ENCODE measurements at places on chromosomes 5 and 9.

GRCh38 chr9:76255781-76256455, 138.3 kb downstream of the RFK start:
- no peak for DNase-seq

DNA sequence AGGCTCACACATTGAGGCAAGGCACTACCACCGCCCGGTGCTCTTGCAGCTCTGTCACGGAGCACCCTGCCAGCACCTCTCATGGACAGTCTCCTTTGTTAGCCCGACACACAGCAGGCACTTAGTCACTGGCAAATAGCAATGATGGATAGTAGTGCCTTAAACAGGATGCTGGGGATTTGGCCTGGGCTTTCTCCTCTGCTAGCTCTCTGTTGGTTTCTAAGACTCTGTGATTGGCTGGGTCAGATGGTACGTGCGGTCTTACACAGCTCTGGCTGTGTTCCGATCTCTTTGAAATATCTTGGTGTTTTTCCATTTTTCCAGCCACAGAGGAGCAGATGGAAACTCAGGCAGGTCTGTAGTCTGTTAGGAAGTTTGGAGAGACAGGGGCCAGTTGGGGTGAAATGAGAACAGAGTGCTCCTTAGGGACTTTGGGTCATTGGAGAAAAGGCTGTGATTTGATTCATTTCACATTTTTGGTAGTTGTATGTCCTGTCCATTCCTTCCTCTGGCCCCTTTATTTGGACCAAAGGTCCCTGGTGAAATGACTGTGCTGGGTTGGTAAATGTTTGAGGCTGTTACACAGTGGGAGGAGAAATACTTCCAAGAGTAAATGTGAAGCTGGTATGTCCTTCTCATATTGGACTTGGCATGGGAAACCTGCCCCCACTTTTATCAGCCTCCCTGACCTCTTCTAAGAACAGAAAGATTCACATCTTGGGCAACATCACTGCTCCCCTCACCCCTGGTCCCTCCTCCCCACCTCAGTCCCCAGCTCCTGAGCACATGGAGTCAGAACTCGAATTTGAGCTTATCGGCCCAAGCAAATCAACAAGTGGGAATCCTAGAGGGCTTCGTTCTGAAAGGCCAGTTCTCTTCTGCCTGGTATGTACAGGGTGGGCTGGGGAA, 3.4 kb downstream of the SMIM3 start:
- DNase-seq, result no peak

DNA sequence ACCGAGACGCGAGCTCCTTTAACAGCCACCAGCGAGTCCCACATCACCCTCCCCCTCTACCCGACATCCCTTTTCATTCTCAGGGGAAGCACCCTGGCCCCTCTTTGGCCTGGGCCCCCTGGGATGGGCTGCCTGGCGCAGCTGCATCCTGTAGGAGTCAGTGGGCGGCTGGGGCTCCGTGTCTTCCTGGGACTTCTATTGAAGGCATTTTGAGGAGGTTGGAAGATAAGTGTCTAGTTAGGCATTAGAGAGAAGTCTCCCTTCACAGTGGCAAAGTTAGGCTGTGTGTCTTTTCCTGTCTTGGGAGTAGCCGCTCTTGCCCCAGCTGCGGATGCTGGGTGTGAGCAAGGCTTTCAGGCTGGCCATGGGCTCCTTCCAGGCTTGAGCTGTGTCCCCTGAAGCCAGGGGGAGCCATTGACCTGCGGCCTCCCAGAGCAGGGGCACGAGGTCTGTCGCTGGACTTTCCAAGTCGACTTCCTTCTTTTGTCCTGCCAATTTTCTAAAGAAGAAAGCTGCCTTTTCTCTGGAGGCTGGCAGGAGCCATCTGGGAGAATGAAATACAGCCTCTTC, 18.6 kb upstream of the NKD2 start:
- no peak for DNase-seq

GRCh38 chr5:72093217-72093616, 14.1 kb upstream of the MAP1B start:
- DNase-seq, result no peak

GRCh38 chr5:173454361-173454735, 126.1 kb upstream of the STC2 start:
- no peak for DNase-seq

DNA sequence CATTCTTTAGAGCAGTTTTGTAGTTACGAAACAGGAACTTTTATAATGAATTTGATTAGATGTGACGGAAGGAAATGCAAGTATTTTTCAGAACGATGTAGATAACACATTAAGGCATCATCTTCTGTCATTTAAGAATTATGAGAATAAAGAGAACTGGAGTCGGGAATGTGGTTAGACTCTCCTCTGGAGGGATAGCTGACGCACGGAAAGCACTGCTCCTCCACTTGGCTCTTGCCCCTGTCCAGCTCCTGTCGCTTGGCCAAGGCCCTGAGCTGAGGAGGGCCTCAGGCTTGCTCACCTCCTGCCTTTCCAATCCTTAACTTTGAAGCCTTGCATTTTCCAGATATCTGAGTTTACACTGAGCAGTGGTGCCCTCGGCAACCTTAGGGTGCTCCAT, 60.5 kb downstream of the MAP1B start:
- no peak for DNase-seq

DNA sequence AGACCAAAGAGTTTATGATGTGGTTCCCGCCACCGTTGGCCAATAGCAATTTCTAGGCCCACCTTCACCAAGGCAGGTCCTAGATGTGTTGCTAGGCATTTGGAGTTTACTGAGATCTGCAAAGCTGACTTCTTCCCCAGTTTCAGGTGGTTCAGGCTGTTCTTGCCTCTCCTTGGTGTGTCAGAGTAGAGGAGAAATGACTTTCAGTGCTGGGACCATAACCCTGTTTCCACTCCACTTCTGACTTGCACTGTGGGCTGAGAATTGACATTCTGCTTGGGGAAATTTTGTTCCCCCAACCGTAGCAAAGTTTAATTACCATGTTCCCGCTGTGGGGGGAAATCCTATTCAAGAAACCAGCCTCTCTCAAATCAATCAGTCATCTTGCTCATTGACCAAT, 128.0 kb upstream of the GABRP start:
- no peak for DNase-seq

DNA sequence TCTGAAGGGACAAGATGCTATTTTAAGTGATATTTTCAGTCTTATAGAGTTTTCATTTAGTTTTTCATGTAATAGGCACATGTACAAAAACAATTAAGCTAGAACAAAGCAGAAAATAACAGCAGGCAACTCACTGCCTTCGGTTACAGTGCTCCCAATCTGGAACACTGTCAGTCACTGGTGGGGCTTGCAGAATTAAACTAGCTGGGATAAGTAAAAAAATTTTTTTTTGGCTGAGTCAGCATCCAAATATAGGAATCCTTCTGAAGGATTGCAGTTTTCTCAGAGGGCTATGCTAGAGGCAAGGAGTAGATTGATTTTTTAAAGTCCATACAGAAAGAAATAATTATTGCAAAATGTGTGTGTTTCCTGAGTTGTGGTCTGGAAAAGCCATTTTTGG, 250.2 kb upstream of the RFX3 start:
- DNase-seq, result no peak

- peak; percentile 71 for DNase-seq
Measured at GRCh38 chr9:36136272-36136893, at the start of gene GLIPR2. GLIPR2 (plus strand) TSS chr9:36136733; CDS start chr9:36136779, 46 bp downstream.

DNA sequence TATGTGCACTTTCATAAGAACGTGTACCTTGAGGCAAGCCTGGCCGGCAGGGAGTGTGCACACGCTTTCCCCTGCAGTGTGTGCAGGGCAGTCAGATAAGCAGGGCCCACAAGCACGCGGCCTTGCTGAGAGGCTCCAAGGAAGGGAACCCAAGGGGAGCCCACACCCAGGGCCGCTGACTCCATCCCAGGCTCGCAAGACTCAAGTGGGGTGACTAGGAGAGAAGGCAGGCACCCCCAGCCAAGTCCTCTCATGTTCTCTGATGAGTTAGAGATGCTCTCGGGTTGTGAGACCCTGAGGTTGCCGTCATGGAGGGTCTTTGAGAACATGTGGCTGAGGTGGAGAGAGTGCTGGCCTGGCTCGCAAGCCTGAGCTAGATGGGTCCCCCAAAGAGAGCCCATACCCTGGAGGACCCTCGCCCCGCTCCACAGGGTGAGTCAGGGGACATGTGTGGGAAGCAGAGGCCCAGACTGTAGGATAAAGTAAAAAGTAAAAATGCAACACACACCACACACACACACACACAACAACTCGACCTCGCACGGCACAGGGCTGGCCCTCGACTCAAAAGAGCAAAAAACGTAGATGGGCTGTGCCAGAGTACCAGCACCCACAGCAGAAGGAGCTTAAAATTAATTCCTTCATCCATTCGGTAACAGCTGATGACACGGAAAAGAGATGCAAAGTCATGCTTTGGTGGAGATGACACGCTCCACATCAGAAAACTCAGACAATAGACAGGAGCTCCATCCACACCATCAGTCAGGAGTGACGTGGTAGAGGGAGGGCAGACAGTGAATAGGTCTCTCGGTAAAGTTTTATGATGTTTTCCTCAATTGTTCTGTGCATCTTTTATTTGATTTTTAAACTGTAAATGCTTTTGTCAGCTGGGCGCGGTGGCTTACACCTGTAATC, 54.8 kb upstream of the NKD2 start:
- DNase-seq, result no peak

GRCh38 chr5:172531704-172532026, 77.3 kb upstream of the SH3PXD2B start:
- DNase-seq, result no peak

DNA sequence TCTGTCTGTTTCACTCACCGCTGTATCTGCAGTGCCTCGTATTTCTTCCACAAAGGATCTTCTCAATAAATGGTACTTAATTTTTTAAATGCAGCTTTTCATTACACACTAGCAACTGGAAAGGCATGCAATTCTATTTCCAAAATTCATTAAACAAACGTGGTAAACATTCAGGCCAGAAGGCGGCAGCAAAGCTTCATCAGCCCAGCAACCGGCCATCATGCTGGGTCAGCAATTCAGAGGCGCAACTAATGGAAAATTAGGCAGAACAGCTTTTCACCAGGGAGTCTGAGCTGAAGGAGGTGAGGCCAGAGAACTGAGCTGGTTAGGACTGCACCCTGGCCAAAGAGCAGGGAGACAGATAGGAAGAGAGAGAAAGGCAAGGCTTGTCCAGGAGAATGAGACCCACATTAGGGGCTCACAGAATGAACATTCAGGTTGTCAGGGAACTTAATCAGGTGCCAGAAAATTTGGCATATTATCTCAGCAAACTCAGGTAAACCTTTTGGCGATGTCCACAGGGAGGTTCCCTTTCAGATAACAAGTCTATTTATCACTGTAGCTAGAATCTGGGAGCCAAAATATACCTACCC, 17.7 kb upstream of the RNF180 start:
- no peak for DNase-seq

- no peak for DNase-seq
Measured at GRCh38 chr5:78213799-78214198, 80.7 kb downstream of the AP3B1 start.

- DNase-seq, result no peak
Measured at GRCh38 chr9:33143241-33143661, 23.9 kb downstream of the B4GALT1 start.

DNA sequence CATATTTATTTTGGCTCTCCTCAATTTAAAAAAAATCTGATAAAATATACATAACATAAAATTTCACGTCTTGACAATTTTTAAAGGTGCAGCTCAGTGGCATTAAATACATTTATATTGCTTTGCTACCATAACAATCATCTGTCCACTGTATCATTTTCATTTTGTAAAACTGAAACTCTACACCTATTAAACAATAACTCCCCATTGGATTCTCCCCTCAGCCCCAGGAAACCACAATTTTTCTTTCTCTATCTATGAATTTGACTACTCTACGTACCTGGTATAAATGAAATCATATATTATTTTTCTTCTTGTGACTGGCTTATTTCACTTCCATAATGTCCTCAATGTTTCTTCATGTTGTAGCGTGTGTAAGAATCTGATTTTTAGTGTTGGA, 563.5 kb downstream of the PRR16 start:
- DNase-seq, result no peak

DNA sequence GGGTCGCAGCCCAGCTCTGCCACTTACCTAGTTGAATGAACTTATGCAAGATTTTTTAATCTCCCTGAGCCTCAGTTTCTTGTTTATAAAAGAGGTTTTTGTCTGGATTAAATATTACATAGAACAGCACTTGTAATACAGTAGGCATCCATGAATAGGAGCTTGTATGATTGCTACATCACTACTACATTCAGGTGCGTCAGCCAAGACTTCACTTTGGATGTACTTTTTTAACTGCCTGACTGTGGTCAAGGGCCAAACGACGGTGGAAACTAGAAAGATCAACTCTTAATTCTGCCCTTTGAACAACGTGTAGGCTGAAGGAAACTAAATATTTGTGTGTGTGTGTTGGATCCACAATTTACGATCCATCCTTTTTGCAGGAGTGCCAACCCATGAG, 172.8 kb downstream of the RFK start:
- DNase-seq, result no peak

DNA sequence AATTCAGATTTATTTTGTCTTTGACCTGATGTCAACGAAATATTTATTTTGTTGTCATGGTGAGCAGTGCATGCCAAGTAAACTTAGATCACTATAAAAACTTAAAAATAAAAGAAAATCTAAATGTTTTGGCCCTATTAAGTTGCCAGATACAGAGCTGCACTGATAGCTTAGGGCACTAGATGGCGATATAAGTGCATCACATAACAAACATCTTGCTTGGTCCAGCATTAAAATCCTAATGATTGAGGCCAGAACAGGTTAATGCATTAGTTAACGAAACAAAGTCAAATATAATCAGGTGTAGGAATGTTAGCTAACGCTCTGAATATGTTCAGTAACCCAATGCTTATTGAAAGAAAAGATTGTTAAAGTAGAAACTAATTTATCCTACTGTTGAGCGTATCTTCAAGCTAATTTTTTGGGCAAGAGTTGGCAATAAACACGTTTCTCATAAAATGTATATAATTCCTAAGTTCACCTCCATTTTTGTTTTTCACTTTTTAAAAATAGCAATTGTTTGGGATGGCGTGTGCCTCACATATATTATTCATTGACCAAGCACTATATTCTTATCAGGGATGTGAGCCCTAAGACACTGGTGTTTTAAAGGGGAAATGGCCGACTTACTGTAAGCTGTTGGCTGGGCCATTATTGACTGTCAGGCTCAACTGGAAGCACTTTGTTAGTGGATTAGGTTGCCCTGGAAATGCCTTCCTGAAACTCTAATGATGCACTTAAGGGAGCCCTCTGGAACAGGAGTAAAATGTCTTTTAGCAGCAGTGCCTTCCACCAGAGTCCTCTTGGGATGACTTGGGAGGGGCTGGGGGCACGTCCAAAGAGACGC, 33.3 kb downstream of the KCTD16 start:
- DNase-seq, result peak; percentile 73

DNA sequence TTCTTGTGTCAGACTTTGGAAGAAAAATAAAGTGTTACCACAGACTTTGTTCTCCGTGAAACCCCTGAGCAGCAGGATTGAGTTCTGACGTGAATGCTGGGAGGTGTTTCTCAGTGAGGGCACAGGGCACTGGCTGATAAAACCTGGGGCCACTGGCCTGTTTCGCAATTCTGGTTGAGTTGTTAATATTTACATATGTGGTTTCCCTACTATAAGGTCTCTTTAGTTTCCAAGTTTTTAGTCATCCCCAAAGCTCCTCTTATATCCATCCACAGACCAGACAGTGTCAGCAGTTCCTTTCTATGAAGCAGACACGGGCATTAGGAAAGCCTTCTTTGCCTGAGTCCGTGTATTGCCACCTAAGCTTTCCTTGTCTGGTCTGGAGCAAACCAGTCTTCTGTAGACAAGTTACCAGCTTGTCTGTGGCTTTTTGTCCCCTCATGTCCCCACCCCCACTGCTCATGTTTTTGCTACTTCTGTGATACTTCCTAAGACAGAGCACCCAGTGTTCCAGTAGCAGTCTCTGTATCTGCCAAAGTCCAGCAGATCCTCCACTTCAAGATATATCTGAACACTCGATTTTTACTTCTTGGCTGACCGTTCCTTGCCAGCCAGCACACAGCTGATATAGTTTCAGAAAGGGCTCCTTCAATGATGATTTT, 42.0 kb downstream of the ACO1 start:
- no peak for DNase-seq

All from NCI-H446 (cell line).